ENCODE measurements at places on chromosomes 4 and X.

DNA sequence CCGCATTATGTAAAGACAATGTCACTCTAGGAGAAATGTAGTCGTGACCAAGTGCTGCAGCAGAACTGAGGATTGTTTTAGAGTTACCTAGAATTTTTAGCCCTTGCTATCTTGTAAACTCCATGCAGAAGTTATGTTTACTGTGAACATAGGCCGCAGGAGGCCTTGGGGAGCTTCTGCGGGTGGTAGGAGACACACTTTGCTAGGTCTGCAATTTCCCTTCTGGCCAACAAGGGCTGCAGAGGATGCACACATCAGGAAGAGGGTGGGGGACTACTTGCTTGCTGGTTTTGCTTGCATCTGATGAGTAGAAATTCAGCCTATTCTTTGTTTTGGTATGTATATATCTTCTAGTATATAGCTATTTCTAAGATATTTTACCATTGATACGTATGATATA, 23.1 kb downstream of the BANK1 start:
- DNase-seq = no peak

GRCh38 chrX:31071725-31072124, at the start of gene FTHL17:
TSS of gene FTHL17 (minus strand) at chrX:31072041. CDS start at chrX:31071953, 88 bp downstream.
- no peak for DNase-seq

- DNase-seq = no peak
These were observed 2.7 kb upstream of the ADH7 start for GRCh38 chr4:99437723-99438404.

DNA sequence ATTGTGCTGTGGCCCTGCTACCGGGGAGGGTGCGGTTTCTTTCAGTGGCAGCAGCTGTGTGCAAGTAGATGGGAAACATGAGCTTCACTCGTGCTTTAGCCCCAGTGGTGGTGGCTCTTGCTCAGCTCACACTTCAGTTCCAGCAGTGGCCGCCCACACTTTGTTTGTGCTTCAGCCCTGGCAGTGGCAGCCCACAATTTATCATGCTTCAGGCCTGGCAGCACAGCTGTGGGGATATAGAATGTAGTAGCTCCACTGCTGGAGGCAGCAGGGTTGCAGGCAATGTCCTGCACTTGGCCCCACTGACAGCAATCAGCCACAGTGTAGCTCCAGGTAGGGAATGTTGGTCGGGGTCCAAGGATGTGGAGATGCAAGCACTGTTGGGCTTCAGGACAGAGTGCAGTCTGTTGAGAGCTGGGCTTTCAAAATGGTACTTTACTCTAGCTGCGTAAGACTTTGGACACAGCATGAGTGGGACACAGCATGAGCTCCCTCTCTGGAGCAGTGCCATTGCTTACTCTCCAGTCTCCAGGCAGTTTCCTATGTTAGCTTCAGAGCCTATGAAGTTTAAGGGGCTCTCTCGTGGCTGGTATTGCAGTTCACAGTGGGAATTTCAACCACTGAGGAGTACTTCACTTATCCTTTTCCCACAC, 413.1 kb downstream of the PDGFC start:
- no peak for DNase-seq

GRCh38 chr4:14669371-14669770, 332.9 kb upstream of the CPEB2 start:
- DNase-seq = no peak

DNA sequence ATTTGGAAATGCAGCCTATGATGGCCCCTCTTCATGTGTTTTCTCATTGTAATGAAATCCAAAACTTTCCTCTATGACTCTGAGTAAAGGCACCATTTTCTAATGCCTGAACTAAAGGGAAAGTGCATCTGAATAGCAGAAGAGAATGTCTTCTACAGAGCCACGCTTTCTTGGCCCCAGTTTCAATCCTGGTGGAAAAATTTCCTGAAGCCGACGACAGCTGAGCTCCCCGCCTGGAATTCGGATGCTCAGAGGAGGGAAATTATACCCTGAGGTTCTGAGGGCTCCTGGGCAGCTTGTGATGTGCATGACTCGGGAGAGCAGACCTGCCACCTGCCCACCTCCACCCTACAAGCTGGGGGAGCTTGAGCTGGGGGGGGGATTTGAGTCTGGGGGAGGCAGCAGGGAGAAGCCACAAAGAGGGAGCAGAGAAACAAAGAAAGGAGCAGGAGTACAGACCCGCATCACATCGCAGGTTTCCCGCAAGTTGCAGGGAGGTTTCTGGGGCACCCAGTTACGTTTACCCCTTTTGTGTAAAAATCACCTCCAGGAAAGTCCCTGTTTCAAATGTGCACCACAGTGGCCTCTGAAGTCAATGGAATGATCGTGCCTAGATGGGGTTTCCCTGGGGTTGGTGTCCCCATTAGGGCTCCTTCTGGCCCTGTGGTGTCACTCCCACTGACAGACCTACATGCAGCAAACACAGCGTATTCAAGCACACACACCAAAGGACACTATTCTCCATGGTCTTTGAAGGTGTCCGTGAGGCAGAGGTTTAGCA, 145.6 kb upstream of the RBPJ start:
- no peak for DNase-seq

GRCh38 chr4:143626134-143626911, 74.2 kb downstream of the FREM3 start:
- DNase-seq = peak; percentile 11

DNA sequence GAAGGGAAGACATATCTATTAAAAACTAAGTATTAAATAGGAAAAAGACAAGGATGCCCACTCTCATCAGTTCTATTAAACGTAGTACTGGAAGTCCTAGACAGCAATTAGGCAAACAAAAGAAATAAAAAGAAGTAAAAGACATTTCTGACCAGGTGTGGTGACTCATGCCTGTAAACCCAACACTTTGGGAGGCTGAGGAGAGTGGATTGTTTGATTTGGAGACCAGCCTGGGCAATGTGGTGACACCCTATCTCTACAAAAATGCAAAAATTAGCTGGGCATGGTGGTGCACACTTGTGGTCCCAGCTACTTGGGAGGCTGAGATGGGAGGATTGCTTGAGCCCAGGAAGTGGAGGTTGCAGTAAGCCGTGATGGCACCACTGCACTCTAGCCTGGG, 1071.8 kb downstream of the FAT4 start:
- no peak for DNase-seq

DNA sequence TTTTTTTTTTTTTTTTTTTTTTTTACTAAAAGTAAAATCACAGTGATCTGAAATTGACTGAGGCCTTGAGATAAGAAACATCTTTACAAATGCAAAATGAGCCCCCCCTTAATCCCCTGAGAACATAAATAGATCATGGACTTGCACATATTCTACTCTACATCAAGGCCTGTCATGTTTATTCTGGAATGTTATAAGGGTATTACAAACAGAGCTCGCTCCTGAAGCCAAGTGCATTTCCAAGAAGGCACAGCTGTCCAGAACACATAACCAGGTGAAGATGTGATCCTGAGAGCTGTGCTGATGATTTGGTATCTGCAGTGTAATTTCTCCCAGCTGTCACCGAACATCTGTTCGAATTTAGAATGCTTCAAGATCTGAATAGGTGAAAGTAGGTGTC, 384.5 kb downstream of the GPAT3 start:
- DNase-seq = no peak

DNA sequence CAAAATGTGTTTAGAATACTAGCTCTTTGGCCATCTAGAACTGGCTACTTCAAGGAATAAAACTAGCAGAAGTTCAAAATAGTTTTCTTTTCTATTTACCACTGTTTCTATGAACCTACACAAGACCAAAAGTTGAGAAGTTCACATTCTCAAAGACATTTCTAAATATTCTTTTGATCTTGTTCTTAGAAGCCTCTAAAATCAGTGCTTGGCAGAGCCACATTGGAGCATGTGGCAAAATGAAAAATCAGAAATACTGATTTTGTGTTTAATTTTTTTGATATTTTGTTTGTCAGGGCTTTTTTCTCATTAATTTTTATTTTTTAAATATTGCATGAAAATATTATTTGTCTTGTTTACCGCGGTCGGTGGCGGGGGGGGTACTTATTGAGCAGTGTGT, 853.8 kb upstream of the INTU start:
- DNase-seq = no peak

- DNase-seq = no peak
These were observed 19.2 kb upstream of the PDLIM3 start for GRCh38 chr4:185554365-185555126.

DNA sequence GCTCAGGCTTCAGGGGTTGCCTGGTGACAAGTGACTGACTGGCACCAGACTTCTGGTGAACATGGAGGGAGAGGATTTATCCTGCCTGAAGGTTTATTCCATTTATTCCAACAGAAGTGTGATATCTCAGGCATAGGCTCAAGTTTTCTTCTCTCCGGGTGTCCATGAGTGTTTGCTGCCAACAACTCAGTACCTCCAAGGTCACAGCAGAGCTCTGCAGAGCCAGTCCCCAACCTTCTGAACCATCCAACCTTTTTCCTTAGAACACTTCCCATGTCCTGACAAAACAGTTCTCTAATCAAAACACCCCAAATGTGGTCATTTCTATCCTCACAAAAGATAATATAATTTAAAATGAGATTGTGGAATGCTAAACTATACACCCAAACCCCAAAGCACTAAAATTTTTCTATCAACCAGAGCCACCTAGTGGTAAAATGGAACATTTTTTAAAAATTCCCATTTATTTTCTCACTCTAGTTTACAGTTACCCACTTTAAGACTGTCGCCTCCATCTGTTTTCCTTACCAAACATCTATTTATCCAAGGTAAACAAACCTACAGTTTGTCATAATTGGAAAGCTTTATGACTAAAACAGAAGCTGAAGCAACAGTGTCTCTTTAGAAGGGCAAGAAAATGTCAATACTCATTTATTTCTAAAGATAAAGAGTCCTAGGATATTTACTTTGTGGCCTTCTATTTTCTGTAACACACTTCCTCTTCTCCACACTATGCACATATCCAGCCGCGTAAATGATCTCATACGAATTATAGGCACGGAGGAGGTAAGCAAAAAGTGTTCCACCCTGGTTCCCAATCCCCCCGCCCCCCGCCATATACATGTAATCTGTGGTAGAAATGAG, 39.5 kb downstream of the TMEM154 start:
- peak; percentile 86 for DNase-seq

GRCh38 chrX:25976683-25977310, 161.3 kb upstream of the MAGEB18 start:
- DNase-seq = no peak

DNA sequence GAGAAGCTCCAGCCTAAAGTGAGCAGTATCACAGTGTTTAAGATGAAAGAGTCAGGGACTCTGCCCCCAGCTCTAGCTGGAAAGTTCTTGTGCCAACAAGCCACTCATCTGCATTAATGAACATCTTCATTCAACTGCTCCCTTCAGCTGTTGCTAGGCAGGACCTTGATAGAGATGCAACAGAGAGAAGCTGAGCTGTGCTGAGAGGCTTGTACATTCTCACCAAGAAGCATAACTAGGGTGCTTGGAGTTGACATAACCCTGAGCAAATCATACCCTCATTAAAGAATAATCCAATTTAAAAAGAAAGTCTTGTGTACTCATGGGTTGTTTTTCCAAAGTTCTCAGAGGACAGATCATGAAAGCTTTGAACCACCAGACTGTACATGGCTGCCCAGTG, 63.2 kb downstream of the ATXN3L start:
- no peak for DNase-seq

DNA sequence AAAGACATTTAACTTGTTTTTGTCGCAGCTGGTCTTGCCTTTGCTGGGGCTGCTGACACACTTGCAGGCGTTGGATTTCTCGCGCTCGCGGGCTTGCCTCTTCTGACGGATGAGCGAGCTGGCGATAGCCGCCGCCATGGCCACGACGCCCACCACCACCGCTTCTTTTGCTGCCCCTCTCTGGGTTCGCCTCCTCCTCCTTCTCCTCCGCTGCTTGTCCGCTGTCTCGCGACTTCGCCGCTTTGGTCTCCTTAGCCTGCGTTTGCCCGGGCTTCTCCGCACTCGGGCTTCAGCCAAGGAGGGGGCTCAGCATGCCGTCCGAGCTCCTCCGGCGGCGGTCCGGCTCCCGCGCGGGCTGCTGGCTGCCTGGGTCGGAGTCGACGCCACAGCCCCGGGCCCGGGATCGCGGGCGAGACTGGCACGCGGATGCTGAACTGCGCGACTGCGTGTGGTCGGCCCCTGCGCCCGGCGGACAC, 613 bp downstream of the FGF13 start:
- DNase-seq = no peak

DNA sequence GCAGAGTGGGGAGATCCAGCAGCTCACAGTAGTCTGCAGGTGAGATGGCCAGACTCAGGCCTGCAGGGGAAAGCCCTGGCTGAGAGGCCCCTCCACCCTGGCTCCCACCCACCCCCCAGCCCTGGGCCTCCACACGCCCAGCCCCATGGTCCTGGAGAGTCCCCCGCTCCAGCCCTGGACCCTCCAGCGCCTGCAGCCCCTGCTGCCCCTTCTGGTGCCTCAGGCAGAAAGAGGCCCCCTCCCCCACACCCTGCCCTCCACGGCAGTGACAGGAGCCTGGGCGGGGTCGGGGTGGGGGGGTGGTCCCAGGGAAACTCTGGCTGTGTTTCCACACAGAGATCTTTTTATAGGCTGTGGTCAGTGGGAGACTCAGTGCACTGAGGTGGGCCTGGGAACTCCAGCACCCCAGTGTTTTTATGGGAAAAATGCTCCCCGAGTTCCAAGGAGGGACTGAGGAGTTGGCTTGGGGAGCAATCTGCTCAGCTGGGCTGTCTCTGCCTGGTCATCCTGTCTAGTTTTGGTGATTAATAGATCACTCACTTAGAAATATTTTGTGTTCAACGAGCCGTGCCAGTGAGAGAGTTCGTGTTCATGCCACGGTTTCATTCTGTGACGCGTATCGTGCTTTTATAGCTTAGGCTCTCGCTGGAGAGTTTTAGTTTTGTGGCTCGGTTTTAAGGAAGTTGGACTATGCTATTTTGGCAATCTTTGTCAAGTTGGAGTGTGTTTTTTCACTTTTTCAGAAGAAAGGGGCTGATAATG, 53.1 kb upstream of the HGFAC start:
- peak; percentile 50 for DNase-seq

- no peak for DNase-seq
These were observed 102.1 kb upstream of the MID1IP1 start for GRCh38 chrX:38699121-38699520.

GRCh38 chrX:30653415-30654131, at the start of gene GK:
TSS of gene GK (plus strand) at chrX:30653423. CDS start at chrX:30653538, 115 bp downstream.
- peak; percentile 37 for DNase-seq

- no peak for DNase-seq
These were observed 102.6 kb downstream of the FHDC1 start for GRCh38 chr4:153038623-153039311.

DNA sequence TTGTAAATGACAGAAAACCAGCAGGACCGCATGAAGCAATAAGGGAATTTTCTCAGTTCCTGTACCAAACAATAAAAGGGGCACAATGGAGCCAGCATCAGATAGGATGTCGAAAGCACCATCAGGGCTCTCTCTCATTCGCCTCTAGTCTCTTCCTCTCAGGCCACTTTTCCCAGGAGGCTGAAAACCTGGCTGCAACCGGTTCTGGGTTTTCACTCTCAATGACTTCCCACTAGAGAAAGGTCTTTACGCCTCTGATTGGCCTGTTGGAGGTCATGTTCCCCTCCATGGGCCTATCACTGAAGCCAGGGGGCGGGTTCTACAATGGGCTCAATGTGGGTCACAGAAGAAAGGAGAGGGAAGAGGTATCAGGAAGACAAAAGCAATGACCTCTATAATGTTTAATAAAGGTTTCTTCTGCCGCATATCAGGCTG, 29.3 kb downstream of the ZNF827 start:
- peak; percentile 66 for DNase-seq

Data from OCI-M1 (cell line).